ENCODE measurements at places on chromosomes 3 and 15.
A peak's percentile ranks its signal among the peaks of the same experiment; 100 is the strongest.

- no peak for DNase-seq
Observed at GRCh38 chr3:113228498-113229286, 17.3 kb downstream of the BOC start.

DNA sequence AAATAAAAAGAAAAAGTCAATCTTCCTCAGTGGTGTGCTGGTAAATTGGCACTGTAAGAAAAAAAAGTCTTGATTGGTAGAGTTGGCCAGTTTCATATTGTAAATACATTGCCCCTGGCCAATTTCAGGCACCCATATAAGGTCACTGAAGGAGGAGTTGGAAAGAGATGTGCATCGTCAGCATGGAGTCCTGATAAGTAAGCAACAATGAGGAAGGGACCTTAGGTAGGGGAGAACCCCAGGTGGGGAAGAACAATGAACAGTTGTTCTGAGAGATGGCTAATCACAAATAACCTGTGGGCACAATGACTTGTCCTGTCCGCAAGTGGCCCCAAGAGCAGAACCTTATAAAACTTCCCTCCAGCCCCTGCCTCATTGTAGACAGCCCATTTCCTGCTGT lies 8.6 kb upstream of the CYP8B1 start:
- DNase-seq = no peak

- DNase-seq = no peak
Observed at GRCh38 chr3:154089421-154090420, 31.5 kb upstream of the ARHGEF26 start.

DNA sequence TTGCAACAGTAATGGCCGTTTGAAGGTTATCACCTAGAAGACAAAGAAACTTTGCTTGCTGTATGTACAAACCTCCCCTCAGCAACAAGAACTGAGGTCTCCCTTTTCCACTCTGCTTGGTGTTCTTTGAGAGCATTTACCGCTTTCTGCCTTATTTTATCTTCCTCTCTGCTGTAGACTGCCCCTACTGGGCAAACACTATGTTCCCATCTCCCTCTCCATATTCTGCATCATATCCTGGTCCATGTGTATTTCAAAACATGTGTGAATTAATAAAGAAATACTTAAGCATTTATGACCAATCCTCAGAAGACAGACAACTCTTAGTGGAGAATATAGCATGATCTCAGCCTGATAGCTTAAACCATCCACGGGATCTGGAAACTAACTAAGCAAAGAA lies 64.4 kb downstream of the ATP13A5 start:
- no peak for DNase-seq

DNA sequence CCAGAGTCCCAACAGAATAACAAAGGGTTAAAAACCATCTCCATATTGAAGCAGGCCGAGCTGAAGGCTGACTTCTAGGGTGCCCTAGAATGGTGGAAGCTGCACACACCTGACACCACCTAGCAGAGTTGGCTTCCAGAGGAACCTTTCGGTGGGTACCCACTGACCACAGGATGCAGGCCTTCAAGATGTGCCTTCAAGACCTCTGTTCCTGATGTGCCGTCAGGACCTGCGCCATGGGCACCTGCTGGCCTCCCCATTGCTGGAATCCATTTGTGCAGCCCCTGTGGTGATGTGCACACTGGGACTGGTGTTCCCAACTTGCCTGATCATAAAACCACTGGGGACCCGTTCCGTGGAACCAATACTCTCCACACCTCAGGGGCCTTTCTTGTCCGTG lies 35.7 kb upstream of the RPL32 start:
- DNase-seq = no peak

DNA sequence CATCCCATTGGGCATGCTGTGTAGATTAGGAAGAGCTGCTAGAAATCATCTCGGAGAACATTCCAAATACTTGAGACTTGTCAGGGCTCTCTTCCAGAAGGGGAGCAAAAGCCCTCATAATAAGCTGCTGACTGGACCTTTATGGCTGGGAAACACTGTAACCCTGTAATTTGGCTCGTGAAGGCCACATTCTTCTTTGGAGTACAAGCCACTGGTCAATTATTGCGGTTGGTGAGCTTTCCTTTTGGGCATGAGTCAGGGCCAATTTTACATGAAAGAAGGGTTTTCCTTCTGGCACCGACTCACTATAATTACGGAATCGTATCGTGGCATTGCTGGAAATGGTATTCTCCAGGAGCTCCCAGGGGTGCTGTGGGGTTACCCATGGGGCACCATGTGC lies 434.5 kb upstream of the RGMA start:
- no peak for DNase-seq

DNA sequence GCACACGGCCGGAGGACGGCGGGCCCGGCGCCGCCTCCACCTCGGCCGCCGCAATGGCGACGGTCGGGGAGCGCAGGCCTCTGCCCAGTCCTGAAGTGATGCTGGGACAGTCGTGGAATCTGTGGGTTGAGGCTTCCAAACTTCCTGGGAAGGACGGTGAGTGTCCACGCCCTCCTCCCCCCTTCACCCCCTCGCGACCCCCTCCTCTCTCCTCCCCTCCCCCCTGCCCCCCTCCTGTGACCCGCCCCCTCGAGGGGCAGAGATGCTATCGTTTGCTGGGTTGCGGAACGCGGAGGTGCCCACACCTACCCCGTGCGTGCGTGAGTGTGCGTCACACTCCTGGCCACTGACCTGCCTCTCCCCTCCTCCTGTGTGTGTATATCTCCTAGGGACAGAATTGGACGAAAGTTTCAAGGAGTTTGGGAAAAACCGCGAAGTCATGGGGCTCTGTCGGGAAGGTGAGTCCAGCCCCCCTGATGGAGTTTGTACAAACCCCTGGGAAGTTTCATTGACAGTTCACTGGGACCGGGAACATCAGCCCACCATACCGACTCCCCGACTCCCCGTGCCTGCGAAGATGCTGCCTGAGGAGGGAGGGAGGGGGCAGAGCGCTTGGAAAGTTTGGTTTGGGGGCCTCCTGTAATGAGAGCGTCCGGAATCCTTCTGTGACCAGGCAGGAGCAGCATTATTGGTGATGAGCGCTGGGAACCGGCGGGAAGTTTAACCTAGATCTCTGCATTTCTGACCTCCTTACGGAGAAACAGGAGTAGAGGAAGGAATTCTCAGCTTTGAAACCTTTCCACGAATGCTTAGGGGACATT lies 795 bp upstream of the SCAANT1 start:
- peak; percentile 61 for DNase-seq

- no peak for DNase-seq
Observed at GRCh38 chr15:25416693-25417092, 22.1 kb downstream of the UBE3A start.

GRCh38 chr15:78046796-78047341 lies 30.6 kb downstream of the TBC1D2B start:
- DNase-seq = no peak

- no peak for DNase-seq
Observed at GRCh38 chr3:106640353-106640752, 736.9 kb upstream of the CCDC54 start.

DNA sequence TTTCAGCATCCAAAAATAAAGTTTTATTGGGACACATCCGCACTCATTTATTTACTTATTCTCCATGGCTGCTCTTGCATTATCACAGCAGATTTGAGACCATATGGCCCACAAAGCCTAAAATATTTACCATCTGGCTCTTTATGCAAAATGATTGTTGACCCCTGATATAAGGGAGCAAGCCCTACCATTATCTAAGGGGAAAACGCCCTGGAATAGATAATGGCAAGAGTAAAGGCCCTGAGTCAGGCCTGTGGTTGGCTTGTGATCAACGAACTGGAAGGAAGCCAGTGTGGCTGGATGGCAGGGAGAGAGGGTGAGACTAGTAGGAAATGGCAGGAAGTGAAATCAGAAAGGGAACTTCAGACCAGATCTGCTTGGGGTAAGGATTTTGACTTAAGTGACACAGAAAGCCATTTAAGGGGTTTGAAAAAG lies 24.6 kb upstream of the DMXL2 start:
- peak; percentile 47 for DNase-seq

DNA sequence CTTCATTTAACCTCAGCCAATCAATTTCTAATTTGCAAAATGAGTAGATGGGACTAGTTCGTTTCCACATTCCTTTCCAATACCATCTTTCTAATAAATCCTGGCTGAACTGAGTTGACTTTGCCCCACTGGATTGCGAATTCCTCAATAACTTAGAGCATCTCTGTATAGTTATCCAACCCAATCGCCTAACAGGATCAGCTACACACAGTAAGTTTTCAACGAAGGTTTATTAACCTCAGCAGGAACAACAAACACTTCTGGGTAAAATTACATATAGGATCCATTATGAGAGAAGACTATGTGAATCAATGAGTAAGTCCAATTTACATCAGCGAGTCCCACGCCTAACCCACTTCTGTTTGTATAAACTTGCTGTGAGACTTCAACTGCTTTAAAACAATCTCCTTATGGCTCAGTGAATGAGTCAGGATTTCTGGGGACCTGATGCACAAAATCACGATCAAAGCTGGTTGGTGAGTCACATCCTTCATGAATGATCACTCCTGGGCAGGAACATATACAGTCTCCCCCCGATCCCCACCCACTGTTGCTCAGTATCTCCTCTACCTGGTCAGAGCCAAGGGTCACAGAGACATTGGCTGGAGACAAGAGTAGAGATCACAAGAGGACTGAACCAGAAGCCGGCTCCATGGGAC lies 142.8 kb downstream of the EDEM1 start:
- DNase-seq = no peak

- no peak for DNase-seq
Observed at GRCh38 chr15:41714291-41714690, 54.1 kb downstream of the MGA start.

- DNase-seq = no peak
Observed at GRCh38 chr3:66938338-66938963, 59.7 kb upstream of the KBTBD8 start.

GRCh38 chr3:176469694-176470205 lies 727.5 kb downstream of the TBL1XR1 start:
- DNase-seq = no peak

DNA sequence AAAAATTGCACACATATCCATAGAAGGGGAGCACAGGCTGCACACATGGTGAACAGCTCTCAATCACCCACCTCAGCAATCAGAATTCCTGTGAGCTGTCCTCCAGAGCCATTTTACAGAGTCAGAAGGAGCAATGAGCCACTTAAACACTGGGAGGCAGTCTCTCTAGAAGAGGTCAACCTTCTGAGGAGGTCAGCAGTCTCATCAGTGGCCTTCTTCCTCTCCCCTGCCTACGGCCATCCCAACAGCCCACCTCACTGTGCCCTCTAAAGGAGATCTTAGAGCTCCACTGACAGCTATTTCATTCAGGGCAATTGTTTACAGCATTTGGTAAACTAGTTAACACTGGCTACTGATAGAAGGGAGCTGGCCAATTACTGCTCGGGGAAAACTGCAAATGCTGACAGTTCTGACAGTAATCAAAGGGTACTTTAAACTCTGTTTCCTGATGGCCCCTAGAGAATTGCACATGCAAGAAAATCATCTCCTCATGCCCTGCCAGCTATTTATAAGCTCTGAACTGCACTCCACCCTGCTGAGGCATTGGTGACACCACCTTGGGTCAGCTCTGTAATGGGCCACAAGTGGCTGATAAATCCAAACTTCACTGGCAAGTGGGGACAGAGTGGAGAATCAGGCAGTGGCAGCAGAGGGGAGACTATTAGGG lies 42.1 kb upstream of the TSPAN3 start:
- DNase-seq = no peak

- no peak for DNase-seq
Observed at GRCh38 chr15:90213122-90213817, 12.1 kb downstream of the SEMA4B start.

DNA sequence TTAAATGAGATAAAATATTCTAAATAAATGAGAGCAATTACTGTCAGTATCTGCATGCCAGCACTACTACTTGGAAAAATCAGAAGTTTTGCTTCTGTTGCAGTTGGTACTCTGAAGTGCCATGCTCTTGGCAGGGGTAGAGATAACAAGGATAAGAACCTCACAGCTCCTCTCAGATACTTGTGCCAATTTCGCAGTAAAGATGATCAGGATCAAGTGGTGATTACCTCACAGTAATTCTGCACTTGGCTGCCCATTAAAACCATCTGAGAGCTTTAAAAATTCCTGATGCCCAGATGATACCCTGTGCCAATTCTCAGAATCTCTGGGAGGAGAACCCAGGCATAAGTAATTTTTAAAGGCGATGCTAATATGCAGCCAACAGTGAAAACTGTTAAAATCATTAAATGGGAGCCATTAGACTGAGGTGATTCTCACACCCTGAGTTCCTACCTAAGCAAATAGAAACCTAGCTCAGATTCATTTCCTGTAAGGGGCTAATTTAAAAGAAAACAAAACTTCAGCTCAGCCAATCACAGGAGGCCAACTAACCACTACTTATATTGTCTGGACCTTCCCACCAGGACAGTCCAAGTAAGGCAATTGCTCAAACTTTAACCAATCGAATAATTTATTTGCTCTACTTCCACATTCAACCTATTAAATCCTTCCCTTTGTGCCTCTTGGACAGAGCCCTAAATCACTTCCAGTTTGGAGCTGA lies 171.2 kb downstream of the KCNMB2 start:
- no peak for DNase-seq

GRCh38 chr15:78358102-78358870 lies 18.1 kb downstream of the CRABP1 start:
- DNase-seq = no peak

GRCh38 chr3:185764163-185764979 lies 60.5 kb downstream of the IGF2BP2 start:
- DNase-seq = no peak

GRCh38 chr3:88147261-88147660 lies 2.5 kb upstream of the C3orf38 start:
- DNase-seq = no peak

DNA sequence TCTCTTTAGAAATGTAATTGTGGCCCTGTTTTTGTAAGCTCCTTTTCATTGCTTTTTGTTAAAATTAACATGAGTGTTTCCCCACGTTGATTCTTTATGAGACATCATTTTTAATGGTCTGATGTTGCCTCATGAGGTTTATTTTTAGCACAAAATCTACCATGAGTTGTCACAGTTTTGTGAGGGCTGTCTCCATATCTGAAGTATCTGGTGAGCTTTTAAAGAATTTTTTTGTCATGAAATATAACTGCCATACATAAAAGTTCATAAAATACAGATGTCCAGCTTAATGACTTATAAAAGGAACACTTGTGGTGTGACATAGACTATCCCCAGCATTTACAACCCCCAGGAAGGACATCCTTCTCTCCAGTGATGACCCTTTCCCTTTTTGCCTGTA lies 34.3 kb upstream of the CEMIP start:
- DNase-seq = no peak

DNA sequence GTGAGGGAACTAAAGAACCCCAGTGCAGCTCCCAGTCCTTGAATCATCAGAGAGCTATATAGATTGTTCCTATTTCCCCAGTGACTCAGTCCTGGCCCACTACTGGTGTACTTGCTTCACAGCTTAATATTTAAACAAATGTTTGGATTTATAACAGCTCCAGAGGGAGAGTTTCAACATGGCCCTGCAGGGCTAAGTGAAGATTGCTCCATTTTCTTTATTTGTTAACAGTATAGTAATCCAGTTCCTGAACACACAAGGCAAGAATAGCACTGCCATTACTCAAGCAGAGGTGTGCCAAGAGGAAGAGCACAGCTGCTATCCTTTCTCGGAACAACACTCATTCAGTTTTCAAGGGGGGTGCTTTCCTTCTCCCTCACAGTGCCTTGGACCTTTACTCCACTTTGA lies 6.5 kb downstream of the SQOR start:
- no peak for DNase-seq
